Tongue (tissue), 3 donors: ENCODE measurements at places on chromosomes 2 and 18.
A peak's percentile ranks its signal among the peaks of the same experiment; 100 is the strongest.

DNA sequence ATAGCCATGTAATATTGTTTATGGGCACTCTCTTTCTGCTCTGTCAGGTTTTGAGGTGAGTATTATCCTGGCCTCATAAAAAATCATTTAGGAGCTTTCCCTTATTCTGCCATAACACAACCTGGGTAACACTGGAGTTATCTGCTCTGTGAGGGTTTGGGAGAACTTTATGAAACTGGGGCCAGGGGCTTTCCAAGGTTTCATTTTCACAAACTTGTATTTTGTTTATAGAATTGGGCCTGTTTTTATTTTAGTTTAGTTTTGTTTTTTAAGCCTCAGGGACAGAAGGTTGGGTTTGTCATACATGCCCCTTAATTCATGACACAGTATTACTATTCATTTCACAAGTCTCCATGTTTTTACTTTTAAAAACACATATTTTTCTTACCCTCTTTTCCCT lies 83.5 kb downstream of the IRS1 start:
- no peak for DNase-seq

DNA sequence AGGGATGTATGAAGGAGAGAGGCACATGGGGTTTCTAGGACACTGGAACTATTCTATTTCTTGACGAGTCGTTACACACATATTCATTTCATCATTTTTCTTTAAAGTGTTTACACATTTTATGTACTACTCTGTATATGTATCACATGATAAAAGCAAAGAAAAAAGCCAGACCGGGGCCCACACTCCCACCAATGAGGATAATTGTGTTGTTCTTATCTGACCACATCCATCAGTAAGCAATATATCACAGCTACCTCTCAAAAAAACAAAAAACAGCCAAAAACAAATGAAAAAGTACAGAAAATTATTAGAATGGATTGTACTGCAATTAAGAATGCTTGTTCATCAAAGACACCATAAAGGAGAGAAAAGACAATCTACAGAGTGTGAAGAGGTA lies 14.2 kb upstream of the CNRIP1 start:
- DNase-seq = no peak

- DNase-seq = peak; percentile 68
These were observed 93.1 kb downstream of the CABLES1 start for GRCh38 chr18:23228102-23229061.

GRCh38 chr2:109185821-109186570 lies 57.0 kb downstream of the SH3RF3 start:
- no peak for DNase-seq

DNA sequence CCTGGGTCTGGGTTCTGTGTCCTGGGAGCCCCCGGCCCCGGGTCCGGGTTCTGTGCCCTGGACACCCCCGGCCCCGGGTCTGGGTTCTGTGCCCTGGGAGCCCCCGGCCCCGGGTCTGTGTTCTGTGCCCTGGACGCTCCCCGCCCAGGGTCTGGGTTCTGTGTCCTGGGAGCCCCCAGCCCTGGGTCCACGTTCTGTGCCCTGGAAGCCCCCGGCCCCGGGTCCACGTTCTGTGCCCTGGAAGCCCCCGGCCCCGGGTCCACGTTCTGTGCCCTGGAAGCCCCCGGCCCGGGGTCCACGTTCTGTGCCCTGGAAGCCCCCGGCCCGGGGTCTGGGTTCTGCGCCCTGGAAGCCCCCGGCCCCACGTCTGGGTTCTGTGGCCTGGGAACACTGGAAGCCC lies 253.9 kb downstream of the TWIST2 start:
- DNase-seq = no peak

- DNase-seq = peak; percentile 52
These were observed 98.2 kb downstream of the GAREM1 start for GRCh38 chr18:32372381-32373061.

DNA sequence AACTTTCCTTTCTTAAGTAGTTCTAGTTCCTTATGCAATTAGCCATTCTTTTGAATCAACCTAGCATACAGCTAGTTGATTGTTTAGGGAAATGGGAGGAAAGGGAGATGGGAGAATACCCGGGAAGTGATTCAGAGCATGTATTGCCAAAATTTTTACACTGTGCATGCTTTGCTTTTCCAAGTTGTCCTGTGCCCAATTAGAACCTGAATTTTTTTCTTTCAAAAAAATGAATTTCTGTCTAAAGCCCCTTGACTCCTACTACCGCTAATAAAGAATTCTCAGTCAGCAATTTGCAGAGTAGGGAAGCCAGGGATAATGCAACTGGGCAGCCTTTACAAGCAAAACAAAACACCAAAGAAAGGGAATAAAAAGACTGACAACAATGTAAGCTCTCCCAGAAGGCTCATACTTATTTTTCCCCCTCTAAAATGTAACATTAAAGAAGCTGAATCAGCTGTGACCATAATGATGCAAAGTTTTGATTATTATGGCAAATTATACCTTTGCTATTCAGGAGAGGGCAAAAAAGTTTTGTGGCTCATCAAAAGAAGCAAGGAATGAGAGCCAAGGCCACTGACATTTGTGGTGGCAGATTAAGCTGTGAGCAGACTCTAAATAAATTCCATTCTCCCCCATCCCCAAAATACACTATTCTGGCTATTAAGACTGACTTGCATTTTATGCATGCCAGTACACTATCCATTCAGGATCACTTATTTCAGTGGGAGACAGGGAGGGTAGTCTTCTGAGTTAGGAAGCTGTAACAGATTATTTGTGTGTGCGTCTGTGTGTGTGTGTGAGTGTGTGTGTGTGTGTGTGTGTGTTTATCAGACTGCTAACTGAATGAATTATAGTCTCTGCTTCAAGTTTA lies 174.3 kb downstream of the ERBB4 start:
- DNase-seq = no peak

DNA sequence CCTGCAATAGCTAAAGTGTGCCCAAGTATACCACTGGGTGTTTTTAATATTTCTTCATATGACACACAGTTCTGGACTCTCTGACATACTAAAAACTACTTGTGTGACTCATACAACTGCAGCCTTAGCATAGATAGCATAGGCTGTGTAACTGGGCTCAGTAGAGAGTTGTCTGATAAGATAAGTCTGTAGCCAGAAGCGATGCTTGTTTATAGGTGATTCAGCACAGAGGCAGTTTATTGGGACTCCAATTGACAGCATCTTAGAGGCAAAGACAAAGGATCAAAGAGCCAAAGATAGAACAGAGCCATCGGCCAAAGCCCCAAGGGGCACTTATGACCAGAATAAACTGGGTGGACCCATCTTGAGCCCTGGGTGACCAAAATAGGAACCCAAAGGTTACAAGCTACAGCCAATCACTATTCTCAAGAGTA lies 42.3 kb downstream of the AAK1 start:
- DNase-seq = no peak
